HT1080 (cell line): ENCODE measurements at places on chromosomes 4 and X.

DNA sequence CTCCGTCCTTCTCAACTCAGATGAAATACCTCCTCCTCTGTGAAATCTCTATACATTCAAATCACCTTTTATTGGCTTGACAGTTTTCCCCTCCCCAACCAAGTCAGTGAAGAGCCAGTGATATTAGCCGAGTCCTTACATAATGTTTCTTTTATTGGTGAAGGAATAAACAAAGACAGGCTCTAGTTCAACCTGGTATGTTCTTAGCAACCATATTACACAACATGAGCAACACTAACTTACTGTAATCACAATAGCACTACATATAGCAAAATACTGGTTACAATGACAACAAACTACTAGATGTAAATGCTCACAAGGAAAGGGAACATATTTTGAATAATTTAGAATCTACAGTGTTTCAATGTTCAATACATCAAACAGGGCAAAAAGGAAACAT is 19.9 kb downstream of the DHX15 start:
- DNase-seq, result no peak

DNA sequence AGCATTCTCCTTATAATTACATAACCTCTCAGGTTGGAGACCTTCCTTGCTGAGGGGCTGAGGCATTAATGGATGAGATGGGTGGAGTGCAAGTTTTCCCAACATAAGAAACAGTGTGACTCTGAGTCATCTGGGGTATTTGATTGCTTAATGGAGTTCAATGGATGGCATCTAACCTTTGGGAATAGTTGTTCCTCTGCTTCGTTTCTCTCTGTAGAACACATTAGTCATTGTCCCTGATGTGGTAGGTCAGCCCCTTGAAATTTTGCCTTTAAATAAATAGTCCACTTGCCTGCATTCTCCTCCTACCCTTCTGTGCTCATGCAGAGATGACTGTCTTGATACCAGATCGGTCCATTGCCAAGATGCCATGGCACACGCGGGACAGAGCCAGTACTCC is 38.6 kb downstream of the SLITRK2 start:
- DNase-seq, result peak; percentile 45

DNA sequence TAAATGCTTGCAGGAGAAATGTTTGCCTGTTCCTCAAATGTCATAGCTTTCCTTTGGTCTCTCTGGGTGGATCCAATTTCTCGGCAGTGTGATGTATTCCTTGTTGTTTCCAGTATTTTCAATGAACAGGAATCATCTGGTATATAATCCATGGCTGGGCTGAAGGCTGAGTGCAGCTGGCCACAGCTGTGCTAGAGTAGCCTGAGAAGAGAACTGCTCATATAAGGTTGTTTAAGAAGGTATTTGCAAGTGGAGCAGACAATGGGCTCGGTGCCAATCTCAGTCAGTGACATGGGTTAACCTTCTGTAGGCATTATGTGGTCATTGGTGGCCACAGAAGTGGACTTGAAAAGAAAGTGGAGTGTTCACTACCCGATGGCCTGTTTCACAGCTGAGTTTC is 390.3 kb downstream of the SPRY1 start:
- DNase-seq, result no peak

GRCh38 chrX:111360839-111361238 is 51.2 kb downstream of the DCX start:
- no peak for DNase-seq

GRCh38 chrX:43910012-43910411 is 27.8 kb upstream of the MAOB start:
- DNase-seq, result no peak

- DNase-seq, result no peak
These were observed 25.2 kb upstream of the ATXN3L start for GRCh38 chrX:13345037-13345436.

DNA sequence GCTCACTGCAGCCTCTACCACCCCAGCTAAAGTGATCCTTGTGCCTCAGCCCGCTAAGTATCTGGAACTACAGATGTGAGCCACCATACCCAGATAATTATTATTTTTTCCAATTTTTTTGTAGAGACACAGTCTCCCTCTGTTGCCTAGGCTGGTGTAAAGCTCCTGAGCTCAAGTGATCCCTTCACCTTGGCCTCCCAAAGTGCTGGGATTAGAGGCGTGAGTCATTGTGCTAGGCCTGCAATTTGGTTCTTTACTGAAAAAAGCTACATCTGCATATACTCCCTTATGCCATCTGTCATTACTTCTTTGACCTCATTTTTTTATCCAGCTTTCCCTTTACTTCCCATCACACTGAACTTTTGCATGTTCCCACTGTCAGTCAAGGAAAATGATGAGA is 2012.4 kb upstream of the IGFBP7 start:
- peak; percentile 10 for DNase-seq

- DNase-seq, result no peak
These were observed 51.9 kb upstream of the USP9X start for GRCh38 chrX:41033299-41033698.
